Motor neuron (in vitro differentiated cells): ENCODE measurements at places on chromosomes 3 and 15. TPM values are rescaled to one million over a fixed set of nuclear protein-coding genes. Genes with fewer than 3 reads are reported as not detected.
A peak's percentile ranks its signal among the peaks of the same experiment; 100 is the strongest.

The TGM5 gene
- not detected in 2 replicates for total RNA-seq

DNA sequence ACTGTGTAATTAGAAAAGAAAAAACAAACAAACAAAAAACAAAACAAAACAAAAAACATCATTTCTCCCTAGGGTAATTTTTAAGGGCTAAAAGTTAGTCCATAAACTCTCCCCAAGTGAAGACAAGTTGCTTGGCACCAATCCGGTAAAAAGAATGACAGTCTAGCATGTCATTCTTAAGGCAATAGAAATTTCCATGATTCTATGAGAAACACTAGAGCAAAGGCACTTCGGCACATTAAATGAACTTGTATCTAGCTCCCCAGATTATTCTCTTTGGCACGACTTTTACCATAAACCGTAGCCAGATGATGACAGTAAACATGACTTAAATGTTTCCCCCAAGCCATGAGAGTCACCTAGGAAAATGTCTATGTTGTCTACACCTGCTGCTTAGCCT, 10.1 kb downstream of the COL8A1 start:
- no peak for ATAC-seq

- no peak for ATAC-seq
Measured at GRCh38 chr3:14943042-14943441, 4.3 kb upstream of the NR2C2 start.

- no peak for ATAC-seq
Measured at GRCh38 chr3:105523501-105523900, 156.8 kb downstream of the ALCAM start.

DNA sequence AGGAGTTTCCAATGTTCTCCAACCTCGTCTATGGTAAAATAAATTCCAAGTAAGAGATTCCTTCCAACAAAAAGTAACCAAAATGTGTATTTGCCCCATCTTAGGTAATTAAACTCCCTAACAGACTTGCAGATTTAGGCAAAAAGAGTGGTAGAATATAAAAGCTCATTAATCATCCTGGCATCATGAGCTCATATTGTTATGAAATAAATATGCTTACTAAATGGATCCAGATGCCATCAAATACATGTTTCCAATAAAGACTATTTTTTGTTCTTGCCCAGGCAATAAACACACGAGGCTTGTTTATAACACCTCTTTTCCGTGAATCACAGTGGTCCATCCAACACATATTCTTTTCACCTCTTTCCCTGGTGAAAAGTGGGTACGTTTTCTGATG, 189.4 kb downstream of the THSD4 start:
- ATAC-seq = no peak

DNA sequence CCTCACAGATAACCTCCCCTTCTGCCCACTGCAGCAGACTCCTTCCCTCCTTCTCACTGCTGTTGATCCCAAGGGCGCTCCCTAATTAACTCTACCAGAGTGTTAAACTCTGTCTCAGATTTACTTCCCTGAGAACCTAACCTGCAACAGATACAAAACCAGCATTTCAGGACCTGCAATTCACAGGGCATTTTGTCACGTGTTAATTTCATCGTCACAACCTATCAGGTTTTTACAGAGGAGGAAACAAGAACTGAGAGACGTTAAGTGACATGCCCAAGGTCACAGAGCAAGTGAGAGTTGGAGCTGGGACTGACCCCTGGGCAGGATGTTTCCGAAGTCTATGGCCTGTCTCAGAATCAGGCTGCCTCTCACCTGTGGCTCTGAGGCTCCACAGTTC, 223.9 kb downstream of the UACA start:
- ATAC-seq = no peak

- no peak for ATAC-seq
Measured at GRCh38 chr3:62570888-62571287, 197.5 kb upstream of the FEZF2 start.

- no peak for ATAC-seq
Measured at GRCh38 chr3:106792716-106793115, 584.5 kb upstream of the CCDC54 start.

- no peak for ATAC-seq
Measured at GRCh38 chr3:110332629-110333028, 739.0 kb upstream of the NECTIN3 start.

- peak; percentile 20 for ATAC-seq
Measured at GRCh38 chr15:35054380-35054779, 30.7 kb downstream of the NANOGP8 start.

DNA sequence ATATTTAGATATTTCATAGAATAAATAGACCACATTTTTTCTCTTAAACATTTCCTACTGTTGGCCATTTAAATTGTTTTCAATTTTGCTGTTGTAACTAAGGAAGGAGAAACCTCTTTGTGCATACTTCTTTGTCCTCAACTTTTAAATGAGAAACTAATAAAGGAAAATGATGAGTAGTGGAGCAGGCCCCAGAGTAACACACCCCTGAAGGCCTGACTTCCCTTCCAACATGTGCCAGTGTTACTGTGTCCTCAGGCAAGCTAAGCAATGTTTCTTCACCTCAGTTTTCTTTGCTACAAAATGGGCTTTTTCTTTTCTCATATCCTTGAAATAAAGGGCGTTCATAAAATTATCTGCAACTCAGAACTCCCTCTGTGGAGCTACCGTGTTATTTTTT, 53.7 kb downstream of the RPL22L1 start:
- no peak for ATAC-seq
